ENCODE measurements at places on chromosomes 1 and 21.

- no peak for DNase-seq
Measured at GRCh38 chr1:202656951-202657646, 53.2 kb downstream of the SYT2 start.

GRCh38 chr1:9780554-9781110 lies 43.1 kb downstream of the CLSTN1 start:
- no peak for DNase-seq

- no peak for DNase-seq
Measured at GRCh38 chr1:61825393-61825792, 83.1 kb downstream of the PATJ start.

DNA sequence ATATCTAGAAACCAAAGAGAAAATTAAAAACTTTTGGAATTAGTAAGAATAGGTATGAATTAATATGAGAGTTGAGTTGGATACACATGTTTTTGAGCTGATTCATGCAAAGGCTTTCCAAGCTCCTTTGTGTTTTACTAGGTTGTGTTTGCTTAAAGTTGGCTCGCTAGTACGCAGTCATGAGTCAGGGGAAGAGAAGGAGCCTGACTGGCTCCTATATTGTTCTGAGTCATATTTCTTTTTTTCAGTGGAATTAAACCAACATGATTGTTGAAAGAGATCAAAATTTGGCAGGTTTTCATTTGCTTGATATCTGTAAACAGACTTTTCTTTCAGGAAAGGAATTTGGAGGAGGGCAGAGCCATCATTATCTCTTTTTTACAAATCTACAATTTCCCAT lies 66.7 kb downstream of the MAGI3 start:
- DNase-seq: no peak

- DNase-seq: peak; percentile 31
Measured at GRCh38 chr1:203103216-203103615, 17.4 kb upstream of the MYOG start.

GRCh38 chr1:36703526-36704208 lies 221.0 kb upstream of the CSF3R start:
- peak; percentile 54 for DNase-seq
